ENCODE measurements at places on chromosomes 2 and 18.

GRCh38 chr18:31680831-31681568, 3.4 kb downstream of the B4GALT6 start:
- no peak for DNase-seq

DNA sequence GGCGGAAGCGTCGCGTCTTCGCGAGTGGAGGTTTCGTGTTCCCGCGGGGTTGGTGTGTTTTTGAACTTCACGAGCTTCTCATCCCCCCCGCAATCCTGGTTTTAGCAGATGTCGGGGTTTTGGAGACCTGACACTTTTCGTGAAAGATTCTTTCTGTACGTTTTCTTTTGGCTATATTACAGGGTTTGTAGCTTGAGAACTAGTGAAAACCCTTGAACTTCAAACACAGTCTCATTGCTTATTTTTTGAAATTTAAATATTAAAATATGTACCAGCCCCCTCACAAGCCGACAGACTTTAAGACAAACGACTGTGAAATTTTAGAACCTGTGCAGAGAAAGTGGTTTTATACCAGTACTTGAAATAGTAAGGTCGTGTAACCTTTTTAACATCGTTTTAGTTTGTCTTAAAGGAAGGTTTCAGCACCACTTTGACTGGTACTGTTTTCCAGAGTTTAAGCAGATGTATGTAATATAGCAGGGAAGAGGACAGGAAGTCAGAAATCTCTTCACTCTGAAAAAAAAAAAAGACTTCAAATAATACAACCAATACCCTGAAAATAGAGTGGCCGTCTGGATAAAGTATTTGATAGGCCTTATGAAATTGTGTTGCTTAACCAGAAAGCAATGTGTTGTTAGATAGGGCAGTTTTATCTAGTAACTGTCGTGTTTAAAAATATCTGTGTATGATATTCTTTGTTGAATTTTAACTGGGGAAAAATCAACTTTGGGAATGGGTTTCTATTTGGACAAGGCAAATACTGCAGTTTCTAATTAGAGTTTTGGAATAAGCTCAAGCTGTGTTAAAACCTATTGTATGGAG, 1.4 kb downstream of the SPATS2L start:
- no peak for DNase-seq

DNA sequence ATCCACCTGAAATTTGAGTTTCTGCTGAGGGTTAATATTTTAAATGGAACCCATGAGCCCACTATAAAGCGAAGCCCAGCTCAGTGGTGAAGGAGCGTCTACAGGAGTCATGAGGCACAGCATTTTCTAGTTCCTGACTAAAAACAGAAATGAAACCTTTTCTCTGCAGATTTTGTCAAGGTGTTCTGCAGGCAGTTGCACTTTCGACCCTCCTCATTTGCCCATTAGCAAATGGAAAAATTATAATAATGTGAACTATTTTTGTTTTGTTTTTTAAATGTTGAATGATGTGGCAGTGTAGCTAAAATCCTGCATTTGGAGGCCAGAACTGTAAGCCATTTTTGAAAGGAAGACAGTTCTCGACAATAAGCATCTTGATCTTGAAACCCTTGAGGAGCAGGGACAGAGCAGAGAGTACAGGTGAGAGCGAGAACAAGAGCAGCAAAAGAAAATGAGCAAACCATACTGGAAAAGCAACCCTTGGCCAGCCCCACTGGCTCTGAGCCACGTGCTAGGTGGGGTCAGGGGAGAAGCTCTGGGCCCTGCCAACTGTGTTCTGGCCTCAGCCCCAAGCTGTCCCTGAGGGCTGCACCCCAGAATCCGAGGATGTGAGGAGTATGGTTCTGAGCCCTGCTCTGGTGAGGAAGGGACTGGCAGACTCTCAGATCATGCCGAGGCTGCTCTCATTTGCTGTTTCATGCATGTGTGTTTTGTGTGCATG, 26.4 kb upstream of the COPS8 start:
- DNase-seq: no peak

DNA sequence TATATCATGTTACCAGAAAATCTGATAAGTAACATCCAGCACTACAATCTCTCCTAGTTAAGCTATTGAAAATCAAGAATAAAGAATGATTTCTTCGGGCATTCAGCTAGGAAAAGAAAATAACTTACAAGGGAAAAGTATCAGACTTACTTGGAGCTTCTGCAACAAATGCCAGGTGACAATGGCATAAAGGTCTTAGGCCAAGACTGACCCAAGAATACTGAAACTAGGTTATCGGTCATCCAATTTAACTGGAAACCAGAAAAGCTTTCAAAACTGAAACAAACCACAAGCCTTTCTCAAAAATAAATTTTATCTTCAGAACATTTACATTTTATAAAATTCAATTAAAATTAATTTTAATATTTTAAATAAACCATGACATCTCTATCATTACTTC, 214.0 kb upstream of the CCDC68 start:
- no peak for DNase-seq

DNA sequence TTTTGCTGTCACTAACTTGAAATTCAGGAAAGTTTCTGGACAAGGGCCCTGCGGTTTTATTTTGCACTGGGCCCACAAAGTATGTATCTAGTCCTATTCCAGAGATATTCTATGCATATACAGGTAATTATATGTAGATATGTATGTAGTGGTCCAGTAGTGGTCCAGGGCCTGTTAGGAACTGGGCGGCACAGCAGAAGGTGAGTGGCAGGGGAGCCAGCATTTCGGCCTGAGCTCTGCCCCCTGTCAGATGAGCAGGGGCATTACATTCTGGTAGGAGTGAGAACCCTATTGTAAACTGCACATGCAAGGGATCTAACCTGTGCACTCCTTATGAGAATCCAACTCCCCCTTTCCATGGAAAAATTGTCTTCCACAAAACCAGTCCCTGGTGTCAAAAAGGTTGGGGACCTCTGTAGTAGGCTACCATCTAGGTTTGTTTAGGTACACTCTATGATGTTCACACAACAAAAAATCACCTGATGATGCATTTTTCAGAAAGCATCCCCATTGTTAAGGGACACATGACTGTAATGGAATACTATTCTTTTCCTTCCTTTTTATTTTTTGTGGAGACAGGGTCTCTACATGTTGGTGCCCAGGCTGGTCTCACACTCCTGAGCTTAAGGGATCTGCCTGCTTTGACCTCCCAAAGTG, 2.8 kb upstream of the PPP4R3B start:
- DNase-seq: no peak

DNA sequence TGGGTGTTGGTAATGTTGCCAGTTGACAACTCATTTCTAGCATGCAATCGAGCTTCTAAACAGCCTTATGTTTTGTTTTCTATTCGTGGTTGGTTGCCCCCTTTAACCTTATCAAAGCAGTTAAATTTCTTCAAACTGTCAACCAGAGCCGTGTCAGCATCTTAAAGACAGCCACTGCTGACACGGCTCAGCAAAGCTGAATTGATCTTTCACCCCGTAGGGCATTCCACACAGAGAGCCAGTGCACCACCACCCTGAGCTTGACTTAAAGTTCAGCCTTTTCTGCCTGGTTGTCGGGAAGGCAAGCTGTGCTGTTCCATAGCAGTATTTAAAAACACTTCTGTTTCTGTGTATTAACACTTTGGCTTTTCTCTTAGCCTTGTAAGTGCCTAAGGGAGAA, 355.0 kb upstream of the CHST9 start:
- no peak for DNase-seq

GRCh38 chr2:73134471-73134870, 21.7 kb upstream of the RAB11FIP5 start:
- no peak for DNase-seq

DNA sequence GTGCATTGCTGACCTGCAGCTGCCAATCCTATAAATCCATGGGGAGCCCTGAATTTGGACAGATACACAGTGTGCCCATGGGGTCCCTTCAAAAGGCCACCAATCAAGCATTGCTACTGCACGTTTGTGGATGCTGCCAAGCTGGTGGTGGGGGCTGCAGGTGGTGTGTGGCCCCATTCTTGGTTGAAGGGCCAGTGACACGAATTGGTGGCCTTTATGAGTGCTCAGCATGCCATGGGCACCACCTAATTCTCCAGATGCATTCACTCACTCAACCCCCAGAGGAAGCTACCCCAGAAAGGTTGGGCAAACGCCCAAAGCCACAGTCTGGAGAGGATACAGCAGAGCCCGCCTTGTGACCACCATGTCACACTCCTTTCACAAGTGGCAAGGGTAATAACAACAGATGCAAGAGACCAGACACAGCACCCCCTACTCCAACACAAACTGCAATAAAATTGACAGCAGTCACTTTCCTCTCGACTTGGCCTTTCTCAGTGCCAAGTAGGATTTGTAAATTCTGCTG, 27.1 kb downstream of the MC2R start:
- DNase-seq: no peak

- DNase-seq: no peak
These were observed 38.8 kb upstream of the BMP10 start for GRCh38 chr2:68909793-68910674.

GRCh38 chr2:103005393-103005792, 243.6 kb downstream of the TMEM182 start:
- DNase-seq: no peak

DNA sequence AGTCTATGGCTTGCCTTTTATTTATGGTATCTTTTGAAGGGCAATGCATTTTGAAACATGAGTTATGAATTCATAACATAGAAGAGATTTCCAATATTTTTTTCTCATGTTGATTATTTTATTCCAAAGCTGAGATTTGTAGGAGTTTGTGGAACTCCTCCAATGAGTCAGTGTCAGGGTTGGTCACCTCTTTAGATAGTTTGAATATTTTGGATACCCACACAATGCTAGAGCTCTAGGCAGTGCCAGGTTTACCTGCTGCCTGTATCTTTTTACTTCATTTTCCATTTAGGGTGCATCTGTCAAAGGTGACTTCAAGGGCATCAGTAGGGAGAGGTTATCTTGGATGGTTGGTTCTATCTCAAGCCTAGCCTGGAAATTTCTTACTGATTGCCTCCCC, 152.7 kb downstream of the CERS6 start:
- DNase-seq: no peak

DNA sequence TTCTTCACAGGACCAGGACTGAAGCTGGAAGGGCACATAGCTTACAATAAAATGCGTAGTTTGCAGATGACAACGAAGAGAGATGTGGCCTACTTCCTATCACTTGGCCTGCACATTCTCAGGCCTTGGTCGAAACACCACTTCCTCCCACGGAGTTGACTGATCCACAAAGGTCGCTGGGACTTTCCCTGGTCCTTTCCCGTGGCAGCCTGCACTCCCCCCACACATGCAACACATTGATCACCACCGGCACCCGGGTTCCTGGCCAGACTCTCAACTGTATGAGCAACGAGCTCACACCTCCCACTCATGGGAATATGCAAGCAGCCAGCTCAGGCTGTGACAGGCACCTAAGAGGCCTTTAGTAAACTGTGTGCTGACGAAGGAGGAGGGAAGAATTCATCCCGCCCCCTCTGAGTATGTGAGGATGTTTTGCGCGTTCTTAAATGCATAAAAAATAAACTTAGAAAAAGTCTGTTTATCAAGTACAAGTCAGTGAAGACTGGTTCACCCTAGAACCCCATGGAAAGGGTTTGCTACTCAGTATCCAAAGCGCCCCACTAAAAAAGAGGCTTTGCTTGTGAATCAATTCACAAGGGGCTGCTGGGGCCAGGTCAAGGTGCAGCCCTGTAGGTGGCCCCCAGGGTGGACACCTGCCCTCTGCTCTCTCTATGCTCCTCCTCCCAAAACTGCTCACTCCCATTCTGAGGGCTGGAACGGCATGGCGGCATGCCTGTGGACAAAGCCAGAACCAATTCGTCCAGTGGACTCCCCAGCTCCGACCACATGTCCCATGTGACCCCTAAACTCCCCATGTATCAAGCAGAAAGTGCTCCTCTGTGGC, 154.3 kb downstream of the EIPR1 start:
- no peak for DNase-seq

- DNase-seq: no peak
These were observed 44.9 kb downstream of the STK25 start for GRCh38 chr2:241463276-241464135.

- no peak for DNase-seq
These were observed 20.8 kb upstream of the MBP start for GRCh38 chr18:77153404-77153803.

DNA sequence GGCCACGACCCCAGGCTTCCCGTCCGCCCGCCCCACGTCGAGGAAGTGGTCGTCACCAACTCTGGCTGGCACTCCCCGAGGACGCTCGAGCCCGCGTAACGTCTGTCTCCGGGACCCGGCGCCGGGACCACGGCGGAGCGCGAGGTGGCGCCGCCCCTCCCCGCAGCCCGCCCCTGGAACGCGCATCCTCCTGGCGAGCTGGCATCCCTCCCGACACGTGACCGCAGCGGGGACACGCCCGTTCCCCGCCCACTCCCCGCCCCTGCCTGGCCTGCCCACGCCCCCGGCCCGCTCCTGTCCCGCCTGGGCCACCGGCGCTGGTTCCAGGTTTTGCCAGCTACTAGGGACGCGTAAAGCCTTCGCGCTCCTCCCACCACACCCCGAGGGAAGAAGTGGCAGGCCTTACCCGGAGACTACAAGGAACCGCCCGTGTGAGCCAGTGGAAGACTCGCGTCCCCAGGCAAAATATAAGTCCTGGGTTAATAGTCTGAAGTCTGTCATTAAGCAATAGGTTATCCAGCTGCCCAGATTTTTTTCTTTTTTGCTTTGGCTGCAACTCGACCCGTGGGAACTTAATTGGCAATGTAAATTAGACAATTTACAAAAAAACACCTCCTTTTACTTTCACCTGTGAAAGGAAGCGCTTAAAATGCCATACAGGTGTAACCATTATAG, at the start of gene OSBPL1A:
Gene OSBPL1A, minus strand, starts transcription at position 131 of the 675 bp plus-strand sequence. CDS start 20,291 bp downstream, outside the sequence.
- peak; percentile 87 for DNase-seq

GRCh38 chr2:190412966-190413365, 4.8 kb downstream of the MFSD6 start:
- DNase-seq: no peak

- no peak for DNase-seq
These were observed 205.5 kb downstream of the BCL2 start for GRCh38 chr18:63113899-63114565.

DNA sequence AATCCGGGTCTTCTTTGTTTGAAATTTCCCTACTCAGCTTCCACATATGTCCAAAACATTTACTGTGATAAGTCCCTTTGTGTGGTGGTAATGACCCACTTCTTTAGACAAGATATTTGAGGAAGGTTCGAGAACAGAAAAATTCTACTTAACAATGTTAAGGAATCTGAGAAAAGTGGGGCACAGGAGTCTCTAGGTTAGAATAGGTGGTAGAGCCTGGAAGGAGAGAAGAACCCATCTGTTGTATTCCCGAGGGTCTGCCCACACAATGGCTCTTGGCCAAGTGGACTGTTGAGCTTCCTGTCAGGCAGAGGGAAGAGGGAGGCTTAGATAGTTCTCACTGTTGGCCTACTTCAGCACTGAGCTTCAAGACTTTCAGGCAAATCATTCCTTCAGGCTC, 4.3 kb downstream of the IGFBP2 start:
- no peak for DNase-seq

- no peak for DNase-seq
These were observed 12.2 kb upstream of the ALPK2 start for GRCh38 chr18:58640891-58641610.

GRCh38 chr2:8851811-8852560, 14.6 kb upstream of the KIDINS220 start:
- no peak for DNase-seq

GRCh38 chr2:216082117-216082711, 495 bp downstream of the TMEM169 start:
- no peak for DNase-seq

All from bone marrow (tissue), 2 donors.